ENCODE measurements at places on chromosomes 3 and 15.

GRCh38 chr15:28783466-28783865, 65.0 kb downstream of the GOLGA6L7 start:
- DNase-seq = no peak

- DNase-seq = no peak
Measured at GRCh38 chr3:29936766-29937165, 655.9 kb downstream of the RBMS3 start.

- no peak for DNase-seq
Measured at GRCh38 chr15:38829086-38829485, 264.5 kb upstream of the RASGRP1 start.

DNA sequence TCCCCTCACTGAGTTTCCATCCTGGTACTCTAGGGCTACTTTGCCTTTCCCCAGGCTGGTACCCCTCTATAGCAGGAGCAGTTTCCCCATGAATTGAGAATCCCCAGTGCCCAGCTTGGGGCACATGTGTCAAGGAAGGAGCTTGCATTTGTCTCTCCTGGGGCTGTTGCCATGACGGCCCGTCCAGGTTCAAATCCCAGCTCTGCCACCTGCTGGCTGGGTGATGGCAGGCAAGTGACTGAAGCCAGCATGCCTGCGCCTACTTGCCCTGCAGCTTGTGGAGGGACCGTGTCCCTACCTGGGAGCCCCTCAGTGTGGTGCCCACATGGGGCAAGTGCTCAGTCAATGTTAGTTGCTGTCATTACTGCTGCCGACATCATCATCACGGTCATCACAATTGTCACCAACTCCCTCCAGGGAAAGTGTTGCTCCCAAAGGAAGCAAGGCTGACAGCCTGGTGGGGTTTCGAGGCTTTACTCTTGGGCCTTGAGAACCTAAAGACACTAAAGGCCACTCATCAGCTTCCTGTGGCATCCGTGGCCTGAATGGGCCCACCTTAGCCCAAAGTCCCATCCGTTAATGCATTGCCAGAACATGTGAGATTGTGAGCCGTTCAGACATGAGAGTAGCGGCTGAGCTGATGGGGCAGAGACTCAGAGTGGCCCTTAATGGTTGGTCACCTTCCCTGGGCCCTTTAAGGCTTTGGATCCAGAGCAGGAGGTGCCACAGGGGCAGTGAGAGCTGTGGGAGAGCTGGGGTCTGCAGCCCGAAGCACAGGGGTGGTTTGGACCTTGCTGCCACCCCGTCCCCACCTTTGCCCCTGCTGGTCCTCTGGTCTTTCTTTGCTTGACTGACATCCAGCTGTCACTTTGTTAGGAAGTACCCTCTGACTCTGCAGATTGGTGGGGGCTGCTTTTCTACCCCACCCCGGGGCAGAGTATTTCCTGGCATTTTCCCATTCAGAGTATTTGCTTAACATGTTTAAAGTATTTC, 144.4 kb downstream of the DNAJB8 start:
- DNase-seq = peak; percentile 60

DNA sequence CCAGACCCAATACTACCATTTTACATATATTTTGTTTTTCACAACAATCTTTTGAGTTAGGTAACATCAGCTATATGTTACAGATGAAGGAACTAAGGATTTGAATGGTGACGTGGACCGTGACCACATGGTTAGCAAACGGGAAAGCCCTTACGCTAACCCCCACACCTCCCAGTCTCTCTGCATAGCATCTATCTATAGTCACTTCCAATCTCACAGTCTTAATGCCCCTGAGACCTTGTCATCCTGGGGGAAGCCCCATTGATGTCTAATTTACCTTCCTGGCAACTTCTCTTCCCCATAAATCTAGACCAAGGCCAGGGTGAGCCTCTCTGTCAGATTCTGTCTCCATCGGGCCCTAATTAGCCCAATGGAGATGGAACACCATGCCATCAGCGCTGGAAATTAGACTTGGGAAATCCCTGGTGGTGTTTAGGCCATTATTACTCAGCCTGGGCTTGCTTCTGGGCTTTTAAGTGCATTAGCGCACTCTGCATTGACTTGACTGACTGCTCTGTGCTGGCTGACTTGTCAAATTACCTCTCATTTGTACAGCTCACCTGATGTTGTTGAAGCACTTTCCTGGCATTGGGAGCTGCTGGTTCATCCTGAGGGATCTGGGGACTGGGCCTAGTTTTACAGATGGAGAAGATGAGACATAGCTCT, 34.0 kb upstream of the SH3GL3 start:
- no peak for DNase-seq

DNA sequence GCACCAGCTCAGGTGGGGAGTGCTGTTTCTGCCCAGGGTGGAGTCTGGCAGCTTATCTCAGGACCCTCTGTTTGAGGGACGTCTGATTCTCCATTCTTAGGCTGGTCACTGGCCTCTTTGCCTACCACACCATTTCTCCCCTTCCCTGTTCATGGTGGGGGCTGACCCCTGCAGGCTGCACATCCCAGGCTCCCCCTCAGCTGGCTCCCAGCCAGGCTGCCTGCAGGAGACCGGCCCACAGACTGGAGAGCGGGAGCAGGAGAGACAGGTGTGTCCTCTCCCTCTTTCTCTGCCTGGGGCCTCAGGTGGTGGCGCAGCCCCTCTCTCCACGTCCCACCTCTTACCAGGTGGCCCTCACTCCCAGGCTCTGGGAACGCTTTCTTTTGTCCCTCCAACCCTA, 60.8 kb downstream of the RAB11A start:
- DNase-seq = no peak

DNA sequence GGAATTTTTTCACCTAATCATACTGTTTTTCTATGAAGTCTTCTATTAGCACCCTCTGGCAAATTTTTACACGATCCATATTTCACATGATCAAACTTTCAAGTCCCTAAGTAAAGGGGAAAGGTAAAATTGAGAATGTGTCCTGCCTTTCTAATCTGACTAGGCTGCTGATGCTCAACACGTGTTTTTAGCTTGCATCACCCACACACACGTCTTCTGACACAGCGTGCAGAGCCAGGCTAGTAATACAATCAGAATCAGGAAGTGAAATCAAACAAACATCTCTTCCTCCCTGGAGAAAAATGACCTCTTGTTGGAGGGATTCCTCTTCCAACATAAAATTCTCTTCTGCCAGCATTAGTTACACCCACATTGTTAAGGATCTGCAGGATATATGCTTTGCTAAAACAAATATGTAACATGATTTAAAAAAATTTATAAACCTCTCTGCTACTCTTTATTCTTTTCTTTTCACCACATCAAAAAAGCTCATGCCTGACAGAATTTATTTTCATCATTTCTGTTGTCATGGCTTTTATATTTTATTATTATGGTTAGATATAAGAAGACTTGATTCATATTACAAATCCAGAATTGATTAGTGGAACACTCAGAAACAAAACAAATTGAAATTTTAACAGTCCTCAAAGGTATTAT, 122.4 kb downstream of the RAP2B start:
- peak; percentile 13 for DNase-seq
